CD4-positive, alpha-beta T cell treated with Interleukin-1 beta for 1 hour (primary cell): ENCODE measurements at places on chromosomes 2 and 18.

DNA sequence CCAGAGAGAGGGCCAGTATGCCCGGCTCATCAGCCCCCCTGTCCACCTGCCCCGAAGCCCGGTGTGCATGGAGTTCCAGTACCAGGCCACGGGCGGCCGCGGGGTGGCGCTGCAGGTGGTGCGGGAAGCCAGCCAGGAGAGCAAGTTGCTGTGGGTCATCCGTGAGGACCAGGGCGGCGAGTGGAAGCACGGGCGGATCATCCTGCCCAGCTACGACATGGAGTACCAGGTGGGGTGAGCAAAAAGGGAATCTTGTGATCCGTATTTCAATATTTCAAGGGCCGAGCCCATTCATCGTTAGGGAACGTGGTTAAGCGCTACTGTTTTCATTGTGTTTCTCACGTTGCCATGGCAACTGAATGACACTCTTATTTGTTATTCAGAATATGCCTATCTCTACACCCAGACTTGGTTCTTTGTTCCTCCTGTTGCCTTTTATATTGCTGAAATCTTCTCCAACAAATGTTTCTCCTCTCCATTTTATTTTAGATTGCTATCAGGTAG lies 81.5 kb downstream of the NRP2 start:
- DNase-seq, result peak; percentile 17

GRCh38 chr2:177169810-177170514 lies 42.6 kb upstream of the HNRNPA3 start:
- DNase-seq, result no peak

DNA sequence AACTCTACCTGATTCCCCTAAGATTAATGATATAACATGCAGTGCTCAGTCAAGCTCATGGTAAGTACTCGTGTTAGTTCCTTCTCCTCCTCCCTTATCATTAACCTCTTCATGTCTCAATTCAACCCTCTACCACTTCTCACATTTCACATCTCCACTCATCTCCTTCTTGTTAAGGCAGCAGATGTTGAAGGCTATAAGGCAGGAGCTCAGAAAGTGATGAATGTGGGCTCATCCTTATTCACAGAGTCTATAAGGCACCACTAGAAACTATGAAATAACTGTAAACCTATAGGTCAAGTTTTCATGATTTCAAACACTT lies 56.0 kb downstream of the CLHC1 start:
- no peak for DNase-seq

- DNase-seq, result no peak
Measured at GRCh38 chr2:98732430-98733051, 1.6 kb upstream of the MGAT4A start.

DNA sequence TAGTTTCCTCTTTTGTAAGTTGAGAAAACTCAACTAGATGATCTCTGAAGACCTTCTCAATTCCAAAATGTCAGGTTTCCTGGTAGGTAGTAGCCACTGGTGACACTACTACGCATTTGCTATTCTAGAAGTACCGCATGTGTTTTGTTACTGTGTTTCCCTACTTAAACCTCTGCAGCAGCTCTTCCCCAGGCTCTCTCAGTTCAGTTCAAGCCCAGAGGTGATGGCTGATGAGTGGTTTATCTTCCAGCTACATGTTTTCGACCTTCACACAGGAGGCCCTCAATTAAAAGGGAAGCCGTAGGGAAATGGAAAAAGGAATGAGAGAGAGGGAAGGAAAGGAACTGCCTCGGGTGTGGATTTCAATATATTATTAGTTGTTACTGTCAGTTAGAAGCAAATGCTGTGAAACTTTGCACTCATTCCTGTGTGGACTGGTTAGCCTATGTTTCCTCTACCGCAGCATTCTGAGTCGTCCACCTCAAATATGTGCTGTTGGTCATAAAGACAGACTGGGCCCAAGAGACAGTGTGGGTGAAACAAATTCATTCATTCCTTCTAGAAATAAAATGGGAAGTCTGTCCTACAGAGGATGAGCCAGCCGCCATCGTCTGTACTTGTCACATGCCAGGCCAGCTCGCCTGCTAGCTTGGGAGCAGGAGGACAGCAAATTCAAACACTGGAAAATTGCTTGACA lies 455.2 kb upstream of the RAB12 start:
- DNase-seq, result no peak
